ENCODE measurements at places on chromosomes 1 and 21.

- DNase-seq: no peak
Measured at GRCh38 chr1:19343617-19344350, 31.7 kb downstream of the SLC66A1 start.

DNA sequence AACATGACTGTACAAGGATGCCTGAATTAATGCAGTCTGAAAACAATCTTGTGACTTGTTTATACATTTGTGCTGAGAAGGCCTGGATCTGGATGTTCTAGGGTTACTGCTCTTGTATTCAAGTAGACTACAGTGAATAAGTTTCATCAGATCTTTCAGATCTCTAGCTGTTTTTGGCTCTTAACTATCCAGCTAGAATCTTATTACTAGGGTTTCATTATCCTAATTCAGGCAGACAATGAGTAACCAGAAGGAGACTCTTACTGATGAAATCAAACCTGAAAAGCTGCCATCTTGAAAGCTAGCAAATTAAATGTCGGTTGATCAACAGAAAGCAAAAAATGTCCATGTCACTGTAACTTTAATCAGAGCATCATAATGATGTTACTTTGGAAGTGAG lies 112.5 kb upstream of the KCNK2 start:
- no peak for DNase-seq

- DNase-seq: no peak
Measured at GRCh38 chr21:15279482-15279881, 214.7 kb upstream of the NRIP1 start.

DNA sequence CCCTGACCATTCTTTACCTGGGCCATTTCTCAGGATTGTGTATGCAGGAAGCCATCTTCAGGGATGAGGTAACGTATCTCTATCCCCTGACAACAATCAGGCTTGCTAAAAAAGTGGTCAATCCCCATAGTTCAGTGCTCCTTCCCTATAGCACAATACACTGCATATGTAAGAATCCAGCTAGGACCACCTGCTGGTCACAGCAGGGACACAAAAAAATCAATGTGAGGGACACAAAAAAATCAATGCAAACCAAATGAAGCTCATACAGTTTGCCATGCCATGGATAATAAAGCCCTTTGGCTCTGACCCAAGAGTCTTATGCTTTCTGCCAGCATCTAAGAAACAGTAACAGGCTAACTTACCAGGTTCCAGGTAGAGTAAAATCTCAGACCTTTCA lies 16.3 kb downstream of the ACBD6 start:
- DNase-seq: peak; percentile 95

DNA sequence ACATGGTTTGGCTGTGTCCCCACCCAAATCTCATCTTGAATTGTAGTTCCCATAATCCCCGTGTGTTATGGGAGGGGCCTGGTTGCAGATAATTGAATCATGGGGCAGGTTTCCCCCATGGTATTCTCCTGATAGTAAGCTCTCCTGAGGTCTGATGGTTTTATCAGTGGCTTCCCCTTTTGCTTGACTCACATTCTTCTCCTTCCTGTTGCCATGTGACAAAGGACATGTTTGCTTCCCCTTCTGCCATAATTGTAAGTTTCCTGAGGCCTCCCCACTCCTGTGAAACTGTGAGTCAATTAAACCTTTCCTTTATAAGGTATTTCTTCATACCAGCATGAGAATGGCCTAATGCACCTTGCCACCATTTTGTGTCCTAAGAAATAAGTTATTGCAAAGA lies 415.0 kb downstream of the COL11A1 start:
- DNase-seq: no peak

GRCh38 chr1:180860535-180860934 lies 52.2 kb upstream of the KIAA1614 start:
- DNase-seq: no peak
